Body of pancreas (tissue), 4 donors: ENCODE measurements at places on chromosomes 16 and 17. TPM values are rescaled to one million over a fixed set of nuclear protein-coding genes. Genes with fewer than 3 reads are reported as not detected.

DNA sequence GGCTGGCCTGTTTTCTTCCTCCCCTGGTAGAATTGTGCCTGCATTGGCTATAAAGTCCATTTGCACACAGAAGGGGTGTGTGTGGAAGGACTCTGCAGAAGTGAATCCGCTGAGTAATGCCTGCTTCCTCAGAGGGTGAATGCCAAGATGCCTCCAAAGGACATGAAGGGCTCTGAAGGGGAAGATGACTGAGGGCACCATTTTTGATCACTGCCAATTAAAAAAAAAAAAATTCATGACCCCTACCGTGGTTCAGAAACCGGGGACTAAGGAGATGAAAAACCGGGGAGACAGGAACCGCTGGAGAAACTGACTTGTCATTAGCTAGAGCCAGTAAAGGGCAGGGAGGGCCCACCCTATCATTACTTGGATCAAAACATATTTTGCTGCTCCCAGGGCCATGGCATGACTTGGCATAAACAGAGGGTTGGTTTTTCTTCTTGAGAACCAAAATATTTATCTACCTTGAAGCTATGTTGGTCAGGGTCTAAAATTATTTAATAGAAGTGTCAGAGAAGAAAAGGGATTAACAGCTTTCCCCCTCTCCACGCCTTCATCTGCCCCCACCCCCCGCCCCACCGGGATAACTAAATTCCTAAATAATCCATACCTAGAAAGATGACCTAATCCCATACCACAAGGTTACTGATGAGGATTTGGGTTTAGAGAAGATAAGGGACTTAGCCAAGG lies 3.6 kb upstream of the USP7 start:
- no peak for DNase-seq

- DNase-seq, result no peak
Measured at GRCh38 chr17:901964-902363, 77.6 kb downstream of the NXN start.

DNA sequence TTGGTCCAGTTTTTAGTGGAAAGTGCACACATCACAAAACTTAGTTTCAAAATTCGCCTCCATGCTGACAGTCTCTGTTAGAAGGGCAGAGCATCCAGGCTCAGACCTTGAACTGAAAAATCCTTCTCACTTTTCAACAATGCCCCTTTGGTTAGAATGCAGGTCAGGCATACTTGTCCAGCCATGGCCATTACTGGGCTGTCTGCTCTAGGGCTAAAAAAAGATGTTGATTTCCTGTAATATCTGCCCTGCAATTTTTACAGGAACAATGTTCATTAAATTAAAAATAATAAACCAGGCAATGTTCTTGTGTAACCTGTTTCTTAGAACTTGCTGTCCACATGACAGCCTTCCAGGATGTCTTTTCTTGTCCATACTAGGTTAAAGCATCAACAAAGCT lies 122.4 kb downstream of the SNX11 start:
- DNase-seq, result no peak

DNA sequence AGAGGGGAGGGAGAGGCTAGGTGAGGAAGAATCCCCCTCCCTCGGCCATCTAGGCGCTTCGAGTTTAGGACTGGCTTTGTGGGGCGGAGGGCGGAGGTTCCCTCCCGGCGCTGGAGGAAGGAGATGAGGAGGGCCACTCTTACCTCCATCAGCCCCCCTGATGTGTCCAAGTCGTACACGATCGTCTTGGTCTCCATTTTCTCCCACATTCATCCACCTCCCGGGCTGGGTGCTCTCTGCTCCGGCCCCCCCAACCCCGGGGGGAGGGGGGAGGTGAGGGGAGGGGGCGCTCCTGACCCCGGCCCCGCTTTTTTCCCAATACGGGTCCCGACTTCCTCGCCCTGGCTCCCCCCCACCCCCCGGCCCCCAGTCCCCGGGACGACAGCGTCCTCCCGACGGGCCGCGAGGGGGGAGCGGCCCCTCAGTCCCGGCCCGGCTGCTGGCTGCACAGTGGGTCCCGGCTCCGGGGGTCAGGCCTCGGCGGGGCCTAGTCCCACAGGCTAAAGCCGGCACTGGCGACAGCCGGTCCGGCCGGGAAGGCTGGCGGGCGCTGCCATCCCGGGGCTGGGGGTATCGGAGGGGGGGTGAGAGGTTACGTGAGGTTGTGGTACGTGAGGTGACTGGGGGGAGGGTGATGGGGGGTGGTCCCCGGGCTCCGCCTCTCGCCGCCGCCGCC lies 428 bp downstream of the PHF12 start:
- no peak for DNase-seq

GRCh38 chr16:67156143-67156844 lies 3.4 kb downstream of the TRADD start:
- no peak for DNase-seq

- DNase-seq, result no peak
Measured at GRCh38 chr17:74992223-74992622, 4.8 kb downstream of the CDR2L start.

DNA sequence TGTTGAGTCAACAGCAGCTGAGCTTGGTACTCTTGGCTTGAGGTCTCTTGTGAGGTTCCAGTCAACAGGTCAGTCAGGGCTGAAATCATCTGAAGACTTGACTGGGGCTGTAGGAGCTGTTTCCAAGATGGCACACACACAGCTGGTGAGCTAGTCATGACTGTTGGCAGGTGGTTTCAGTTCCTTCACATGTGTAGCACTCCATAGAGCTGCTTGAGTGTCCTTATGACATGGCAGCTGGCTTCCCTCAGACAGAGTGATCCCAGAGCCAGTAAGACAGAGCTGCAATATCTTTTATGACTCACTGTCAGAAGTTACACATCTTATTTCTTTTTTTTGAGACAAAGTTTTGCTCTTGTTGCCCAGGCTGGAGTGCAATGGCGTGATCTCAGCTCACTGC lies 19.5 kb upstream of the GAS7 start:
- DNase-seq, result no peak

GRCh38 chr17:79926142-79926604 lies 86.9 kb upstream of the CBX4 start:
- DNase-seq, result no peak

DNA sequence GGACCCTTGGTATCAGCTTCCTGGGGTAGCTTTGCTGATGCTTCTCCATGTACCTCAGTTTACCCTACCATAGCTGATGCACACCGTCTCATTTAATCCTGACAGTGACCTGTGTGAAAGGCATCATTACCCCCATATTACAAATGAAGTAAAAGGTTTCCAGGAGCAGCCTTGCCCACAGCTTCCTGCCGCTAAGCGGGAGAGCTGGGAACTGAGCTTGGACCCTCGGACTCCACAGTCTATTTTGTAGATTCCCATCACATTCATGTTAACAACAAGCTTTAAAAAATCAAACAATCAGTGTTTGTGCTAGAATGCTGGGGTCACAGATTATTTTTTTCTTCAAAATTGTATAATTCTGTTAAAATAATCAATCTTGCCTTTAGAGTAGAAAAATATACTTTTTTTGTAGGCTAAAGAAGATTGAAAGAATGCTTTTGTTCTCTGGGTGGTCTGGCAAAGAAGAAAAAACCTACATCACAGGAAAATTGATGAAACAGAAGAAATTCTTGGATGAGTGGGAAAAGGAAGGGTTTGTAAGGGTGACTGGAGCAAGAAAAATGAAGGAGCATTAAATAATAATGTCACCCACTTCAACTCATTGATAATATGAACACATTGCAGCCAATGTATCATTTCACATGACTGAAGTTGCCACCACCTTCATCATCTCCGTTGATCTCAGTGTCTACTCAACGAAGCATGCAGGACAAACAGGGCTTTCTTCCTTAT lies 9.5 kb upstream of the USP10 start:
- no peak for DNase-seq

GRCh38 chr17:68886401-68886800 lies 68.8 kb downstream of the ABCA8 start:
- DNase-seq, result no peak

- no peak for DNase-seq
Measured at GRCh38 chr17:7403727-7403976, 245 bp downstream of the TMEM256 start.

- no peak for DNase-seq
Measured at GRCh38 chr16:970386-970765, 408 bp downstream of the LMF1 start.

GRCh38 chr17:4236456-4236855 lies 27.3 kb downstream of the ANKFY1 start:
- DNase-seq, result no peak

- DNase-seq, result peak; percentile 96
Measured at GRCh38 chr16:69179328-69180010, 7.5 kb upstream of the SNTB2 start.

DNA sequence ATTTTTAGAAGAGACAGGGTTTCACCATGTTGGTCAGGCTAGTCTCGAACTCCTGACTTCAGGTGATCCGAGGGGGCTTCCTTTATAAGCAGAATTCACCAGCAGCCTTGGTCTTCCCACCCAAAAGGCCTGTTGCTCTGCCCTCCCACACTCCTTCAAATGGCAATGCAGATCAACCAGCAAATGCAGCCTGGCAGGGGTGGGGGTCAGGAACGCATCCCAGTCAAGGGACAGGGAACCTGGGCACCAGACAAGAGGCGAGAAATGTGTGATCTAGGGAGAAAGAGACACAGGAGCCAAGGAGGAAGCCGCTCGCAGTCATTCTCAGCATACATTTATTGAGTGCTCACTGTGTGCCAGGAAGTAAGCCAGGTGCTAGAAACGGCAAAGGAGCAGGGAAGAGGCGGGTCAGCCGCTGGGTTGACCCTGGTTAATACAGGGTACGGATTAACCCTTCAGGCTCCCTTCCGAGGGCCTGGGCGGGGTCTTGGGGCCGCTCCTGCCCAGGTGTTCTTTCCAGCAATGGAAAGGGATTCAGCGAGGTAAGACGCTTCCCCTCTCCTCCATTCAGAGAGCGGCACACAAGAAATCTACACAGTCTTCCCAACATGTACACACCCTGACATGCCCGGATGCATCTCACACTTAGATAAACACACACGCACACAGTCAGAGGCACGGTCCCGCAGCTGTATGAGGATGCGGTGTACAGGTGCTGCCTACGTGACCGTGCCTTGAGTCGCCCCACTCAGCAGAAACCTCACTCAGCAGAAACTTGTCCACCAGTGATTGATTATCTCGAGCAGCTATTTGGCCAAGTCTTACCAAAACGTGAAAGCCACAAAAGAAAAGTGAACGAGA lies 6.6 kb upstream of the PITPNA start:
- DNase-seq, result no peak

- no peak for DNase-seq
Measured at GRCh38 chr17:37488009-37488604, 1.6 kb upstream of the DUSP14 start.

- DNase-seq, result peak; percentile 8
Measured at GRCh38 chr16:86038926-86039310, 140.0 kb downstream of the IRF8 start.

- no peak for DNase-seq
Measured at GRCh38 chr16:89122322-89122851, 28.7 kb downstream of the ACSF3 start.

GRCh38 chr17:32998887-32999228 lies 7.2 kb downstream of the SPACA3 start:
- DNase-seq, result no peak

GRCh38 chr17:76994237-76994637 lies 126.0 kb downstream of the MGAT5B start:
- no peak for DNase-seq

GRCh38 chr17:62674841-62675240 lies 47.4 kb downstream of the MRC2 start:
- no peak for DNase-seq

DNA sequence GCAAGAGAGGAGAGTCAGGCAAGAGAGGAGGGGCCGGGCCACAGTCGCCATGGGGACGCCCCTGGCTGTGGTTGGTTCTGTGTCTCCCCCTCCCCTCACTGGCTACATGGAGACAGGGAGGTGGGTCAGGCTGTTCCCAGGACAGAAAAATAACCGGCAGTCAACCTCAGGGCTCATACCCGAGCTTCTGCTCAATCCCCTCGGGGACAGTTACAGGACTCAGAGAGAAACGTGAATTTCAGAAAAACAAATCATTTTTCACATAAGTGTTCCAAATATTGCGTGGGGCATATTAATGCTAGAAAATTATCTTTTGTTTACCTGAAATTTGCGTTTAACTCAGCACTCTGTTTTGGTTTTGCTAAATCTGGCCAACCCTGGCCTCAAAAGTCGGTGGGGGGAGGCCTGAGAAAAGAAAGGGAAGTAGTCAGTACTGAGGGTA lies 22.2 kb upstream of the CPSF4L start:
- no peak for DNase-seq

GRCh38 chr17:66541461-66542128 lies 239.2 kb downstream of the PRKCA start:
- no peak for DNase-seq

- peak; percentile 69 for DNase-seq
Measured at GRCh38 chr16:19136549-19137196, 22.9 kb downstream of the ITPRIPL2 start.

- DNase-seq, result peak; percentile 8
Measured at GRCh38 chr17:60134396-60135150, 15.2 kb upstream of the CA4 start.

DNA sequence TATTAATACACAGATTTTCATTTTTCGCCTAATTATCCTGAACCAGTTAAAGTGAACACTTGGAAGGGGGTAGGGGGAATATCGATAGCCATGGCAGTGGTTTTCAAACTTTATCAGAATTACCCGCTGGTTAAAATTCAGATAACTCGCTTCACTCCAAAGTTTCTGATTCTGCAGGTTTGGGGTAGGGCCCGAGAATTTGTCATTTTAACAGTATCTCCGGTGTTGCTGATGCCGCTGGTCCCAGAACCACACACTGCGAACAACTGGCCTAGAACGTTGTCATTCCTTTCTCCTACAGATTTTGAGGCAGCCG lies 313 bp upstream of the NSRP1 start:
- DNase-seq, result no peak

- DNase-seq, result no peak
Measured at GRCh38 chr16:49057391-49057790, 224.2 kb downstream of the CBLN1 start.

DNA sequence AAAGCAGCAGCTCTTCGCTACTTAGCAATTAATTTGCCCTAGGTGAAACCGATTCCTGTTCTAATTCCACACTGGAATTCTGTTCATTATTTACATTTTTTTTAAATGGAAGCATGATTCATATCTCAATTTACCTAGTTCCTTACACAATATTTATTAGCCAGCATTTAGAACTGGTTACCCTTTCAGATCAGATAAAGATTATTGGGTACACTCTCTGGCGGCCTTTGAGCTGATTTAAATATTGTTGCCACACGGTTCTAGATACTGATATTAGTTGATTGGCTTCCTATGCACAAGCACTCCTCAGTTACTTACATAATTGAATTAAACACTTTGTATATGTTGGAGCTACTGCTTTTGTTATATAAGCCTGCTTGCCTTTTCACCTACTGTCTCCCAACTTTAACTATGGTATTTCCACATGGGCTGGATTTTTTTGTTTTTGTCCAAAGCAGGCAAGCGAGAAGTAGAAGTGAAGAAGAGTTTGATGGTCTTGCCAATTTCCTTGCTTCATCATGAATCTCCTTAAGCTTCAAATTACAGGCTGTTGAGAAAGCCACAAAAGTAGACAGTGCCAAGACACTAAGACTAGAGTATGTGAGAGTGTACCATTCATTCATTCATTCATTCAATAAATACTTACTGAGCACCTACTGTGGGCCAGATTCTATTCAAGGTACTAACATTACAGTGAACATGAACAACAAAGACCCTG lies 3.9 kb upstream of the ALDH3A2 start:
- no peak for DNase-seq

The SLC6A4 gene
- 2.1 TPM for total RNA-seq

The SYNGR3 gene
- total RNA-seq, result 1.6 TPM

The OTOP3 gene
- 0.66 TPM for total RNA-seq

The PRSS53 gene
- total RNA-seq, result 6.0 TPM

The UMOD gene
- 12.7 TPM for total RNA-seq
